Stimulated activated naive CD8-positive, alpha-beta T cell treated with anti-CD3 and anti-CD28 coated beads, Interleukin-15, Interleukin-2, amounts not matched to agents 100 U/mL and 50 U/mL, for 24 hours (primary cell): ENCODE measurements at places on chromosomes 11 and 22.
A peak's percentile ranks its signal among the peaks of the same experiment; 100 is the strongest.

DNA sequence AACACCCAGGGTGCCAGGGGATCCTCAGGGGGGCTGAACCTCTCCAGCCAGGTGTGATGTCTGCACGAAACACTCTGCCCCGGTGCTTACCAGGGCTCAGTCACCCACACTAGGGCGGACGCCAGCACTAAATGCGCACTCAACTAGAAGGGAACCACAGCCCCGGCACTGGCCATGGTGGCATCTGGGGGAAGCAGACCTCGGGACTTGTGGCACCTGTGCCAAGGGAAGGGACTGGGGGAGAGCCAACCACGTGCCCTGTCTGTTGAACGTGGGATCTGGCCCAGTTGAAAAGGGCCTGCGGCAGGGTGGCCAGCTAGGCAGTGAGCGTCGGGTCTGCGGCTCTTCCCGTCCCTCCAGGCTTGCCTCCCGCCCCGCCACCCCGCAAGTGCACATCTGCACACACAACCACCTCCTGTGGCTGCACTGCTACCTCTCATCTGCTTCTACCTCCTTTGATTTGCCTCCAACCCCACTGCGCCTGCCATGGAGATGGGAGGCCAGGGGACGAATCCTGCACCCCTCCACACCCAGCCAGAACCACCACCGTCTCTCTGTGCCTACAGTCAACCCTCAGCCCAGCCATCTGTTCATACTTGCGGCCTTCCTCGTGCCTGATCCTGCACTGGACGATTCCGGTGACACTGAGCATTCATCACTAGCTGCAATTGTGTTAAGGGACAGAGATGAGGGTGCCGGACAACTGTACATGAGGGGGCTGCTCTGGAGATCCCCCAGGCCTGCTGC is 15.0 kb upstream of the MOB2 start:
- no peak for DNase-seq

DNA sequence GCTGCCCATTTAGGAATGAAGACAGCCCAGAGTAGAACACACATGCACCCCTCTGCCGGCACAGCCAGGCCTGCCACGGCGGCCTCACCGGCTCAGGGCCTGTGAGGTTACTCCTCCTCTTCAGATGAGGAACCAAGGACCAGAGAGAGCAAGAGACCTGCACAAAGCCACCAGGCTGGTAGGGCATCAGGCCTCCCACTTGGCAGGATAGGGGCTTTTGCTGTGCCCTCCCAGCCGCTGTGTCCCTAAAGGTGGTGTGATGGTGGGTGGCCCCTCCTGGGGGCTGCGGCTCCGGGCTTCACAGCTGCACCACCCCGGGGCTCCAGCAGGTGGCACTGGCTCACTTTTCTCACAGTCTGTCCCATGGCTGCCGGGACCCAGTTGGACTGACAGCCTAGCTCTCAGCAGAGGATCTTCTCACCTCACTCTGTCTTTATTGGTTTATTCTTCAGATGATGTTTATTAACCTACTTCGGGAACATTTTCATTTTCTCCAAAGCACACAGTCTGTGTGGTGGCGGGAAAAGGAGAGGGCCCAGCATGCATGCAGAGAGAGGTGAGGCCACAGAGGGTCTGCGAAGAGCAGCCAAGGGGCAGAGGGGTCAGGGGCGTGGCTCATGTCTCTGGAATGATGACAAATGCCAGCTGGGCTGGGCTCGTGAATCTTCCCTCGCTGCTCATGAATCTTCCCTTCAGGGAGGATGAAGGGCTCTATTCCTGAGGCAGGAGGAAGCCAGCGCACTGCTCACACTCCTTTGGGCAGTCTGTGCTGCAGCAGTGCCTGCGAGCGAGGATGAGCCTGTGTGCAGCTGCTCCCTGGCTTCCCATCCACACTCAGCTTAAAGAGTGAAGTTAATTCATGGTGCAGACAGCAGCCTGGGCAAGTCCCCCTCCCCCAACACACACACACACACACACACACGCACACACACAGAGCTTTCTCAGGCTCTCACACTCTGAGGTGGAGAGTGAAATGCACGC is 101.1 kb upstream of the PITPNB start:
- DNase-seq = peak; percentile 75

- no peak for DNase-seq
Observed at GRCh38 chr22:40183029-40183581, 5.4 kb downstream of the TNRC6B start.

- DNase-seq = no peak
Observed at GRCh38 chr11:20518323-20518834, 81.0 kb upstream of the SLC6A5 start.

- DNase-seq = peak; percentile 43
Observed at GRCh38 chr11:32333320-32333991, 101.9 kb downstream of the WT1 start.

DNA sequence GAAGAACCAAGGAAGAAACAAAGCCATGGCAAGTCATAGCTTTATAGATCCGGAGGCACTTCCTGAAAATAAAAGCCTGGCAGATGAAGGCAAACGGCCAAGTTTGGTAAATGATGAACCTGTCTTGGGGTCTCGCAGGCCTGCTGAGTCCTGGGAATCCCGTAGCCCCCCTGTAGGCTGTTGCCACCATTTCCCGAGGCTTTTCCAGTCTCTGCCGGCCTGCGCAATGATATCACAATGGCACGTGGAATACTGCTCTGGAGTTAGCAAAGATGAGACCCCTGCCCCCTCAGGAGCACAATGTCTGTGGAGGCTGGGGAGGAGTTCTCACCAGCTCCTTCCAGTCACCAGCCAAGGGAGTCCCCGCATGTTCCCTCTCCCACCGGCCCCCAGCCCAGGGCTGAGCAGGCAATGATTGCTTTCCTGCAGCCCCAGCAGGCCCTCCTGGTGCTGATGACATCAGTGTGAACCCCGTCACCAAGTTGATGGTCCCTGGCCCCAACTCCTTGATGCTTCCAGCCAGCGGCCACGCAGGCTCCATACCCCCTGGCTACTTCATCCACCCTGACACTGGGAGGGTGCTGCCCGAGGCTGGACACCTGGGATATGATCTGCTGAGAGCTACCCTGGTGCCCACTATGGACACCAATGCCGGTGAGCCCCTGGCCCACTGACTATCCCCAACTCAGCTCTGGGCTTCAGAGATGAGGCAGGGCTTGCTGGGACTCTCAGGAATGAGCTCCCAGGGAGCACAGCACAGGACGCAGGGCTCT is 55.9 kb downstream of the BTG4 start:
- no peak for DNase-seq

- DNase-seq = peak; percentile 41
Observed at GRCh38 chr11:15826826-15827225, 529.5 kb downstream of the SOX6 start.

DNA sequence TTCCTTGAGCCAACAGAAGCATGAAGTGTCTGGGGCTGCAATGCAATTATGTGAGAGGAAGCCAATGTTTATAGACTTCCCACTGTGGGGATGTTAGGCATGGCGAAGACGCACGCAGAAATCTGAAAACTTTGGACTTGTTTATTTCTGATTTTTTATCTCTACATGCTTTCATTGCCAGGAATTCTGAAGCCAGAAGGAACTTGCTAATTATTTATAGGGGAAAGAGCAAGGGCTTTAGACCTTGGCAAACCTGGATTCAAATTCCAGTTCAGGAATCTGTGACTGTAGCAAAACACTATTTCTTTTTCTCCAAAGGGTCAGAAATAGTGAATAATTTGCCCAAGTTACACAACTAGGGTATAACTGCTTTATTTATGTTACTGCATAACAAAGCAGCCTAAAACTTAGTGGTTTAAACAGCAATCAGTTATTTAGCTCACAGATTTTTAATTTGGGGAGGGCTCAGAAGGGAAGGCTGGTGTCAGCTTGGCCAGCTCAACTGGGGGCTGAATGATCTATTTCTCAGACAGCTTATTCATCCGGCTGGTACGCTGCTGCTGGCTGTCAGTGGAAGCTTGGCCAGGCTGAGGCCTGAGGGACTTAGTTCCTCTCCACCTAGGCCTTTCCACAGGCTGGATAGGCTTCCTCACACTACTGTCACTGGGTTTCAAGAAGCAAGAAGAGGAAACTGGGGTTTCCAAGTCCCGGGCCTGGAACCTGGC is 1.9 kb upstream of the OR6Q1 start:
- no peak for DNase-seq

GRCh38 chr22:49955581-49956417 is 4.8 kb upstream of the PIM3 start:
- no peak for DNase-seq

- no peak for DNase-seq
Observed at GRCh38 chr22:35940166-35940565, 88.5 kb downstream of the RBFOX2 start.

DNA sequence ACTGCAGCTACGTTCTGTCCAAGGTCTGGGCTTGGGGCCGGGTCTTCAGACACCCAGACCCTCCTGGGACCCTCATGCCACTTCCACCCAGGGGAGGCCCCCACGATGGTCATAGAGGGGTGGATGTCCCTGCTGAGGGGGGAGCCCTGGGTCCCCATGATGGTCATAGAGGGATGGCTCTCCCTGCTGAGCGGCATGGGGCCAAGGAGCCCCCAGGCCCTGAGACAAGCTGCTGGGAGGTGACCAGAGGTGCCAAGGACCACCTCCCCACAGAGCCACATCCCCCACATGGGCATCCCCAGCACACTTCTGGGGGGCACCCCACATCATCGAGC is 7.2 kb downstream of the MUC5B start:
- DNase-seq = no peak

- DNase-seq = no peak
Observed at GRCh38 chr11:67582011-67582410, 1.6 kb upstream of the GSTP1 start.

DNA sequence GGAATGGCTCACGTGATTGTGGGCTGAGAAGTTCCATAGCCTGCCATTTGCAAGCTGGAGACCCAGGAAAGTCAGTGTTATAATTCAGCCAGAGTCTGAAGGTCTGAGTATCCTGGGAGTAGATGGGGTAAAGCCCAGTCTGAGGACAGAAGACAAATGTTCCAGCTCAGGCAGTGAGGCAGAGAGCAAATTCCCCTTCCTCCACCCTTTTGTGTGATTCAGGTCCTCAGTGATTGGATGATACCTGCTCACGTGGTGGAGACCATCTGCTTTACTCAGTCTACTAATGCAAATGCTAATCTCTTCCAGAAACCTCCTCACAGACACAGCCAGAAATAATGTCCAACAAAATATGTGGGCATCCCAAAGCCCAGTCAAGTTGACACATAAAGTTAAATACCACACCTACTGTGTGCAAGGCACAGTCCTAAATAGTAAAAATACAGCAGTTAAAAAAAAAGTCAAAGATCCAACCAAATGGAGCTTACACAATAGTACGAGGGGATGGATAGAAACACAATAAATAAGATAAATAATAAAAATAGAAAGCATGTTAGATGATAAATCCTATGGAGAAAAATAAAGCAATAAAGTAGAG is 13.2 kb upstream of the APOL6 start:
- DNase-seq = no peak

GRCh38 chr22:33112580-33112979 is 54.4 kb upstream of the SYN3 start:
- DNase-seq = no peak

GRCh38 chr22:29702931-29703501 is 16.8 kb upstream of the CABP7 start:
- DNase-seq = no peak

DNA sequence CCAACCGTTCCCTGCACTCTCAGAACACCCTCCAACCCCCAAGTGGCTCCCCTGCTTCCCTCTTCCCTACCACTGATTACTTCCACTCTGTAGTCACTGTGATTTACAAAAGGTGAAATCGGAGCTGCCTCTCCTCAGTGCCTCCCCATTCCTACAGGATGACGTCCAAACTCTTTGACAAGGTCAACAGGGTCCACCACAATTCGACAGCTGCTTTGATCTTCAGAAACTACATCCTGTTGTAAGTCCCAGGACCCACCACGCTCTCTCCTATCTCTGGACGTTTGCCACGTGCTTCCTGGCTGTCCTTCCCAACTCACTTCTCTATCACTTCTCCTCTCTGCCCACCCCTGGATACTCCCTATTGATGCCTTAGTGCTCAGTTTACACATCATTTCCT is 85.0 kb upstream of the EIF3D start:
- no peak for DNase-seq

- peak; percentile 75 for DNase-seq
Observed at GRCh38 chr11:65468874-65469333, 29.9 kb upstream of the MALAT1 start.

DNA sequence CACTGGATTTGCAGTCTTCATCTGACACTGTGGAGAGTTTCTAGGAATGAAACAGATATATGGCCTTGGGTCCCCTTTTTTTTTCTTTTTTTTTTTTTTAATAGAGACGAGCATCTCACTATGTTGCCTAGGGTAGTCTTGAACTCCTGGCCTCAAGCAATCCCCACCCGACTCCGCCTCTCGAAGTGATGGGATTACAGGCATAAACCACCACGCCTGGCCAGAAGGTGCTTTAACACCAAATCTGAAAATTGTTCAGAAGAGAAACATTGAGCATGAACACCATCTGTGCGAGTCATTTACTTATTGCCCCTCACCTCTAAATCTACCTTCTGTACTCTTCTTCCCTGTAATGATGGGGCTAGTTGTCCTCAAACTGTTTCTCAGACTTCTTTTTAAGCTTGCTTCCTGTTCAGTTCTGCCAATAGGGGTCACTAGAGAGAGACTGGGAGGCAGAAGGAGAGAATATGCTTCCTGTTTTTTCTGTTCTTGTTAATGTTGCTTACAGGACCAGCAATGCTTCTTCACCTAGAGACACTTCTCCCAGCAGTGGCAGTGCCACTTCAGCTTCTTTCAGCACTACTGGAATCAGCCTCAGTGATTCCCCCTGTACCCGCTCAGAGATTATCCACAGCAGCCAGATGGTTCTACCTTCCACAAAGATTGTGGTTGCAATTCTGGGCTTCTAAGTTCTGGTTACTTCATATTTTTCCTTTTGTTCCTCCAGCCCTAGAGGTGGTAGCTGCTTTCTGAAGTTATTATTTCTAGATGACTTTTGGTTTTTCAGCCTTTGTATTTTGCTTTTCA is 20.8 kb upstream of the ZBED5 start:
- DNase-seq = no peak

- no peak for DNase-seq
Observed at GRCh38 chr11:2869561-2870427, 15.8 kb downstream of the CDKN1C start.
